ENCODE measurements at places on chromosomes 6 and 20.

- DNase-seq: no peak
Measured at GRCh38 chr6:166169549-166170421, 2.1 kb upstream of the TBXT start.

DNA sequence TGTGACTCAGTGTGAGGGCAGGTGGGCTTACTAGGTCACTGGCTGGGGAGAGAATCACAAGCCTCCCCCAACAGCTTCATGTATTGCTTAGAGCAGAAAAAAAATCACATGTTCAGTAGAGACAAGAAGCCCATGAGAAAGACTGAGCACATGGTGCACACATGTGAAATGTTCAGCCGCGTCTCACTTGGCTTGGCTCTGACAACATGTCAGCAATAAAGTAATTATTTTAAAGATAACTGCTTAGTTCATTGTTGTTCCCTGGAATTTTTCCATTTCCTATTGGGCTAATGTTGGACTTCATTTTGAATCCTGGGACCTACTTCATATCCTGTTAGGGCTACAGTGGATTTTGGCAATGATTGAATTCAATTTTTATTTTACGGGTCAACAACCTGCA lies 222.6 kb downstream of the C6orf118 start:
- no peak for DNase-seq

DNA sequence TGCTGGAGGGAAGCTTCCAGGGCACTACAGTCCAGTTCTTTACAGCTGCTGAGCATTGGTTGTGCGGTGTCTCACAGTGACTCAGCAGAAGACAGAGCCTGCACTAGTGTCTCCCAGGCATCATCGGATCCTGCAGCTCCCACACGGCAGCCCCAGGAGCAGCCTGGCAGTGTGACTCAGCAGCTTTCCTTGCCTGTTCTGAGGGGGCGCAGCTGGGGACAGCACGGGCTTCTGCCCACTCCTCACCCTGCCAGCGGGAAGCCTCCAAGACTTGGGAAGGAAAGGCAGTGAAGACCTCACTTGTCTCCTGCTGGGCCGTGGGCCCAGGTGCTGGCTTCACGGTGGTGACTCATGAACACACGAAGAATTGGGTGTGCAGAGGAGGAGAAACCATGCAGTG lies 165.4 kb downstream of the SYNDIG1 start:
- no peak for DNase-seq

GRCh38 chr20:54041336-54041735 lies 29.1 kb downstream of the BCAS1 start:
- DNase-seq: no peak

DNA sequence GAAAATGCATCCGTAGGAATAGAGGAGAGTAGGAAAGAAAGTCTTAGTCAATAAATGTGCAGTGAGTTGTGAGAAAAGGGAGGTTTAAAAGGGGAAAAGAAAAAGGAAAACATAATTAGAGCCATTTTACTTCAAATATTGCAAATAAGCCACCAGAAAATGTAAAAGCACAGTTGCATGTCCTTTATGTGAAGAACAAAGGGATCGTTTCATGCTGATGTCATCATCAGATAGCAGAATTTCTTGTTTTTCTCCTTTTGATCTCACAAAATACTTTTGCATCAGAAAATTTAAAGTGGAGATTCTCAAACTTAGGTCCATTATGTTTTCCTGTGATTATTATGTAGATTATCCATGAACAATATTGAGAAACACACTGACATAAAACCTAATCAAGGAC lies 166.7 kb downstream of the HAO1 start:
- DNase-seq: no peak
